ENCODE measurements at places on chromosomes 12 and 14. TPM values are rescaled to one million over a fixed set of nuclear protein-coding genes. Genes with fewer than 3 reads are reported as not detected.

DNA sequence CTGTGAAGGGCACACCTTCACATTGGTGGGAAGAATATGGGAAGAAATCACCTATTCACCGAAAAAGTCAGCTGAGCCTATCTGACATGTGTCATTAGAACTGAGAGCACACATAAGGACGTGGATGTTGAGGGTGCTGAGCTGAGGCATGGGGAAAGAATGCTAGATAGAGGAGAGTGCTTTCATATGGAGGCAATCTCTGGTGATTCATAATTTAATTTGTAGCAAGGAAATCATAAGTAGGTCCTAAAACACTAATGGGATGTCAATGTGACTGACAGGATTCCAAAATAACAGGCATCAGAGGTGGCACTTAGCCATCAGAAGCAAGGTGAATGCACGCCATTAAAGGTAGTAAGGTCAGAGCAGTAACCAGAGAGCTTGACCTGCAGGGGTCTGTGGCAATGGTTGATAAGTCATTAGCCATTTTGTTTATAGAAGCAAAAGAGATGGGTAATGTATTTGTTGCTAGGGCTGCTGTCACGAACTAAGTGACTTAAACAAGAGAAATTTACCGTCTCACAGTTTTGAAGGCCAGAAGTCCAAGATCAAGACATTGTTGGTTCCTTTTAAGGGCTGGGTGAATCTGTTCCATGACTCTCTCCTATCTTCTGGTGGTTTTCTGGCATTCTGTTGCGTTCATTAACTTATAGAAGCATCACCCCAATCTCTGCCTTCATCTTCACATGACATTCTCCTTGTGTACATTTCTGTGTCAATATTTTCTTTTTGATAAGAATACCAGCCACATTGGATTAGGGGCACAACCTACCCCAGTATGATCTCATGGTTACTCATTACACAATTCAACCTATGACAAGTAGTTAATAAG lies 69.3 kb downstream of the ANKS1B start:
- H3K27ac ChIP-seq: no peak overlapping the region
- H3K27me3 ChIP-seq: no peaks in the 10 kb centered on the region

- H3K4me3 ChIP-seq: no peak overlapping the region
- DNase-seq: no peak
- H3K4me1 ChIP-seq: peaks cover 24% of the 10 kb centered on the region
Measured at GRCh38 chr12:52925717-52926595, 21.1 kb upstream of the KRT8 start.

Gene GLI1
- 7.1 TPM for total RNA-seq

Gene HSPB8
- 125 TPM for total RNA-seq

Gene CEP128
- 4.2 TPM for total RNA-seq
